ENCODE measurements at places on chromosomes 3 and 15.

DNA sequence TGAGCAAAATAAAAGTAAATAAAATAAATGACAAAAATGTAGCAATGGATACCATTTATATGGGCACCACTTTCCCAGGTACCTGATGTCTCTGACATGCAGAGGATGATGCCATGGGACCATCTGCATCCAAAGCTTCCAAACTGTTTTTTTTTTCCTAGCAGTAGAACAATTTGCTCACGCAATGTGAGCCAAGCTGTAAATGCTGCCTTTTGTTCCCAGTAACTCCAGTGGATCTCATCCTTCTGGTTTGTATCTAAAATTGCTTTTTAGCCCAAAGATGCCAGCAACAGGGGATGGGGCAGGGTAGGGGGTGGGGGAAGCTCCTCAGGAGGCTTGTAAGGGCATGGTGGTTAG lies 32.7 kb downstream of the SLC12A8 start:
- no peak for DNase-seq

- no peak for DNase-seq
Observed at GRCh38 chr3:25090698-25091453, 337.2 kb upstream of the RARB start.

GRCh38 chr3:167361306-167361705 lies 18.8 kb downstream of the ZBBX start:
- DNase-seq, result no peak

DNA sequence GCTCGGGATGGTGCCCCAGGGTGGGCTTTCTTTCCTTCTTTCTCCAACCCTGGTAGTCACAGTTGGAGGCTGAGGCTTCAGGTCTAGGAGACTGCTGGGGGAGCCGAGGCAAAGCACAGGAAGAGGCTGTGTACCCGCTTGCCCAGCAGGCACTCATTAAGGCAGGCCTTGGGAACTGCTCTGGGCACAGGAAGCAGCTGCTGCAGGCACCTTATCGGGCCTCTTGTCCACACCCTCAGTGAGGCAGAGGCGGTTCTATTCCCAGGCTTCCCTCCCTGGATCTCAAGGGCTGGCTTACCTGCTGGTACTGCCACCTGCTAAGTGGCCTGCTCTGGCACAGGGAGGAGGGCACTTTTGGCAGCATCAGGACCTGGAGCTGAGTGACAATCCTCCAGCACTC lies 15.8 kb upstream of the GRM2 start:
- no peak for DNase-seq

GRCh38 chr3:69422751-69423150 lies 36.9 kb upstream of the FRMD4B start:
- no peak for DNase-seq

GRCh38 chr15:63086947-63087346 lies 34.7 kb upstream of the LACTB start:
- no peak for DNase-seq

DNA sequence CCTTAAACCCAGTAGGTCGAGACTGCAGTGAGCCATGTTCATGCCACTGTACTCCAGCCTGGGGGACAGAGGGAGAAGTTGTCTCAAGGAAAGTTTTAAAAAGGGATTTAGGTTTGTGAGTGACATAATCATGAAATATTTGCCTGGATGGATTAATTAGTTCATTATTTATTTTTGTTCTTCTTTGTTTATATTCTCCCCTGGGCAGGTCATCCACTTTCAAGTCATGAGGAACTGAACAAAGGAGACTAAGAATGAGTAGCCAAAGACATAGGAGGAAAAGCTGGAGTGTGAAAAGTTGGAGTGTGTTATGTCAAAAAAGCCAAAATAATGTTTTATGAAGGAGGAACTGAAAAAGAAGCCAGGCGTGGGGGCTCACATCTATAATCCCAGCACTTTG lies 17.7 kb upstream of the PCCB start:
- DNase-seq, result no peak

- DNase-seq, result peak; percentile 73
Observed at GRCh38 chr3:46909535-46910161, 32.1 kb downstream of the PTH1R start.

- DNase-seq, result no peak
Observed at GRCh38 chr15:61764981-61765380, 295.3 kb downstream of the VPS13C start.

DNA sequence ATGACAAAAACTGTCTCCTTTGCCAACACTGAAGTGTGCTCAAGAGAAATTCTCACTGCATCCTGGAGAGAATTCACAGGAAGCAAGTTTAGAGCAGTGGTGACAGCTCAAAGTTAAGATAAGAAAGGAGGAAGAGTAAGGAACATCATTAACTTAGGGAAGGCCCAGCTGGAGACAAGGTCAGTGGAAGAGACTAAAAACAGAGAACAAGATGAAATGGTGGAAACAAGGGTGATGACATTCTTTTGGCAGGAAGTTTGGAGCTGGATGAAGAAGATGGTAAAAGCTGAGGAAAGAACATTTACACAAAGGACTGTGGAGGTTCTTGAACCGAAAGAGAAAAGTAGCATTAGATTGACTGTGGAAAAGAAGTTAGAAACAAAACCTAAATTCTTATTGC lies 6.7 kb upstream of the SUCLG2 start:
- no peak for DNase-seq

GRCh38 chr15:58537033-58537432 lies 105.2 kb downstream of the LIPC start:
- DNase-seq, result no peak

DNA sequence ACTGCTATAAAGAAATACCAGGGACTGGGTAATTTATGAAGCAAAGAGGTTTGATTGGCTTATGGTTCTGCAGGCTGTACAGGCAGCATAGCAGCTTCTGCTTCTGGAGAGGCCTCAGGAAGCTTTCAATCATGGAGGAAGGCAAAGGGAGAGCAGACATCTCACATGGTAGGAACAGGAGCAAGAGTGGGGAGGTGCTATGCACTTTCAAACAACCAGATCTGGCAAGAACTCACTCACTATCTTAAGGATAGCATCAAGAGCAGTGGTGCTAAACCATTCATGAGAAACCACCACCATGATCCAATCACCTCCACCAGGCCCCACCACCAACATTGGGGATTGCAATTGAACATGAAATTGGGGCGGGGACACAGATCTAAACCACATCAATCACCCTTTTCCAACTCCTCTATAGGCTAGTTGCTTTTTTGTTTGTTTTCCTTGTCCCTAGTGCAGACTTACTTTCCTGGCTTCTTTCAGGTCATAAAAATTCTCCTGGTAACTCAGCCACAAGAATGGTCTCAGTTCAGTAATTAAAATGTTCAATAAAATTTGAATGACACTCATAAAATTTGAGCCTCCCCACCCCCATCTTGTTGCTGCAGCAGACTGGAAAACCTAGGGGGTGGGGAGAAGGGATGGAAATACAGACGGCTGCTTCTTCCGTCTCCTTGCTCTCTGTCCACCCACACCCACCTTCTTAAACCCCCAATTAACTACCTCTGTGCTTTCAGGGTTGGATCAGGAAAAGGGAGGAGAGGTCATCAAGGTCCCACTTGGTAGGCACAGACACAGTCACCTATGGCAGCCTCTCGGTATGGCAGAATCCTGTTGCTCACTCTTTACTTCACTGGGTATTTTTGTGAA lies 16.3 kb upstream of the TIPARP start:
- DNase-seq, result no peak

- DNase-seq, result no peak
Observed at GRCh38 chr3:117914540-117915100, 1120.0 kb downstream of the IGSF11 start.

- no peak for DNase-seq
Observed at GRCh38 chr15:98730860-98731711, 82.7 kb downstream of the IGF1R start.

DNA sequence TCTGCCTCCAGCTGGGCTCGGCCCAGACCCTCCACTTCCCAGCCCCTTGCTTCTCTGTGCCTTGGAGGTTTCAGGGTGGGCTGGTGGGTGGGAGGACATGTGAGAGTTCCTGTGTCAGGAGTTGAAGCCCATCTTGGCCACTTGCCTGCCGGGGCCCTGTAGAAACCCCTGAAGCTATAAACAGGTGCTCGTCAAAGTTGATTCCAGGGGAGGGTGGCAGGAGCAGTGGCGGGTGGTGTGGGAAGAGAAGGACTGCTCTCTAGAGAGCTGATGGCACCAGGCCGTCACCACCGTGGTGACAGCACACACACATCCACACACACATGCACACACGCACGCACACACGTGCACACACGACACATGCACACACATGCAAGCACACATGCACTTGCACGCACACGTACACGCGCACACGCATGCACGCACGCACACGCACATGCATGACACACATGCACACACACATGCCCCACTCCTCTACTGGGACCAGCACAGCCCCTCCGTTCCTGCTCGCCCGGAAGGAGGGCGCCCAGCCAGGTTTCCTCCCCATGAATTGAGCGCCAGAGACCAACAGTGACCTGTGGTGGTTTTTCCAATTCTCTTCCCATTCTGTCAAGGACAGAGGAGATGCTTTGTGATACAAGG lies 56.3 kb upstream of the CGNL1 start:
- DNase-seq, result no peak

DNA sequence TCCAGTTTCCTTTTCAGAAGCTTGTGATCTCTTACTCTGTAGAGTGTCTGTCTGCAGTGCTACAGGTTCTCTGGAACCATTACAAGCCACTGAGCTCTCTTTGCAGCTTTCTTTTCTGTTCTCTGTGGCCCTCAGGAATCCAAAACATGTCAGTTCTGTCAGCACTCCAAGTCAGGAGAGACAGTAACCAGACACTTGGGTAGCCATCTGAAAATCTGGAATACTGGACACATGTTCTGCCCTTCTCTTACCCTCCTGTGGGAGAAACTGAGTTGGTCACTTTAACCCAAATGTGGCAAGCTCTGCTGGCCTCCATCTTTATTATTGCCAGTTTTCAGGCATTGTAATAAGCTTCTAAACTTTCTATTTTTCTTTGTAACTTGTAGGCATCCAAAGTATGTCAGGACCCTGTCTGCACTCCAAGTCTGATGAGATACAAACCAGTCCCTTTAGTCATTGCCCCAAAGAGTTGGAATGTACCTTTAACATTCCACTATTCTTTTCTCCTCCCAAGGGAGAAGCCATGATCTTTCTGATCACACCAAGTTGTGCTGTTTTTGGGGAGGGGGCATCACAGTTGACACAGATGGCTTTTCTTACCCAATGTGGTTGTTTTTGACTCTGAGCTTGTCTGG lies 183.7 kb downstream of the DPH6 start:
- no peak for DNase-seq

DNA sequence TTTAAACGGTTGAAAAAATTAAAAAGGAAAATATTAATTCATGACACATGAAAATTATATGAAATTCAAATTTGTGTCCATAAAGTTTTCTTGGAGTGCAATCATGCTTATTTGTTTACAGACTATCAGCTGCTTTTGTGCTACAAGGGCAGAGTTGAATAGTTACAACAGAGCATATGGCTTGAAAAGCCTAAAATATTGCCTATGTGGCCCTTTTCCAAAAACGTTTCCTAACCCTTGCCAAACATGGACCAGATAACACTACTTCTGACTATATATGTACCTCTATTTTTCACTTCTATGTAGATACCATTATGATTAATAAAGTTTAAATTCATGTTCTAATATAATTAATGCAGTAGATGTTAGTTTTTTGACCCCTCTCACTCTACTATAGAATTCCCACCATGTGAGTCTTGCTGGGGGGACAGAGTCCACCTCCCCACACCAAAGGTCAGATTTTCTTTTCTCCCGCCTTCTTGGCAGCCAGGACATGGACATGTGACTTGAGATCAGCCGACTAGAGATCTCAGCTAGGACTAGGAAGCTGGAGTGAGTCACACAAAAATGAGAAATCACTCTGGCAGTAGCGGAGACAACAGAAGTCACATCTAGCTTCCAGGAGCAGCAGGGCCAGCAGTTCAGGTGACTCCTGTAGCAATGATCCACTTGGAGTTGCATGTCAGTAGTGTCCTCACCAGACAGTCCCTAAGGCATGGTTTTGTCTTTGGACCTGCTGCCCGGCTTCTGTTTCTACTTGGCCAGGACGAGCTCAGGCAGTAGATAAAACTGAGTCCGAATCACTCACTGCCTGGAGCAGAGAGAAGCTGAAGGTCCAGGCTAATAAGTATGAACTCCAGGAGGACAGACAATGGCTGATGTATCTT lies 22.4 kb downstream of the CIAO2A start:
- no peak for DNase-seq

DNA sequence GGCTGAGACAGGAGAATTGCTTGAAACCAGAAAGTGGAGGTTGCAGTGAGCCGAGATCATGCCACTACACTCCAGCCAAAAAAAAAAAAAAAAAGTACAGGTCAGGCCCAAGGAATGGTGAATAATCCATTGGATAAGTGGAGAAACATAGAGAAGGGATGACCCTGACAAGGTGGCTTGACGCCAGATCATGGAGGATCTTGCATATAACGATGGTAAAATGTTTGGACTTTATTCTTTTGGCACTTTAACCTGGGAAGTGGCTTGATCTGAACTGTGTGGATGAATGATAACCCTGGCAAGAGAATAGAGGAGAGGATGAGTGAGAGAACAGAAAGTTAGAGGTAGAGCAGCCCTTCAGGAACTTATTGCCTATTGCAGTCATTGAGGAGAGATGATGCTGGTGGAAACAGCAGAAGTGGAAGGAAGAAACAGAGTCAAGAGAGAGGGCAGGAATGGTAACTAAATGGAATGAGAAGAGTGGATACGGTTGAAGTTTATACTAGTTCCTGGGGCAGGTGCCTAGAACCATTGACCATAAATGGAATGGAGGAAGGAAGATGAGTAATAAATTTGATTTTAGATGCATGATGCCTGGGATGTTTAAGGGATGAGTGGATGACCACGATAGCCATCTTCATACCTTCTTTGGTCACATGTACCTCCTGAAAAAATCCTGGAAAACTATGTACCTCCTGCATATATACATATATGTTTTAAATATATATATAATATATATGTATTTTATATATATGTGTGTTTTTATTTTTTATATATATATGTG lies 57.8 kb downstream of the BLM start:
- no peak for DNase-seq

- no peak for DNase-seq
Observed at GRCh38 chr3:125608419-125608818, 13.1 kb upstream of the OSBPL11 start.

- DNase-seq, result no peak
Observed at GRCh38 chr15:94937242-94937641, 705.9 kb downstream of the MCTP2 start.

Measured in right renal cortex interstitium (tissue), 3 donors.